ENCODE measurements at places on chromosomes 7 and 10.

DNA sequence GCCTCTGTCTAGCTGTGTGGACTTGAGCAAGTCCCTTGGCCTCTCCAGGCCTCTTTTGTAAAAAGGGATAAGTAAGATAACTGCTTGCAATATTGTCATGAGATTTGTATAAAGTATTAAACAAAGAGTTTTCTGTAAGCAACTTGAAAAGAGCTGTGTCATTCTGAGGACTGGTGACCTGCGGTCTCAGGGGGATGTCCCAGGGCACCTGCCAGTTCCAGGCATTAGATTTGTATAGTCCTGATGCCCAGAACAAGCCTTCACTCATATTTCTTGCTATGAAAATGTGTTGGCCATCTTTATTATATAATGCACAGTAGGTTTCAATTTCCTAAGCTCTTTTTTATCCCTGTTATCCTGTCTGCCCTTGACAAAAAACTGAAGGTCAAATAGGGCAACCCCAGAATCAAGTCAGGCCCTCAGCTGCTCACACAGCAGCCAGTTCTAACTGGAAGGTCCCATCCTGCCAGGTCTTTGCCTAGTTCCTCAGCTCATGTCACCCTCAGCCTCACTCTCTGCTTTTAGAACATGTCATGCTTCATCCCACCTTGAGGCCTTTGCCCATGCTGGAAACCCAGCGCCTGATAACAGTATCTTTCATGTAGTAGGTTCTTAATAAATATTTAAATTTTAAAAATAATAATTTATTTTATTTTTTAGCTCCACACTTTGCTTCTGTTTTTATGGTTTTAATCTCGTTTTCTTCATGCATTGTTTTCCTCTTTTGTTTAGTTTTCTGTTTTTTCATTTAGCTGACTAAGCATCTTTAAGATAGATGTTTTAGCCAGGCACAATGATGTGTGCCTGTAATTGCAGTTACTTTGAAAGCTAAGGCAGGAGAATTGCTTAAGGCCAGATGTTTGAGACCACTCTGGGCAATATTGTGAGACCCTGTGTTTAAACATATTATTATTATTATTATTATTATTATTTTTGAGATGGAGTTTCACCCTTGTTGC is 87.5 kb upstream of the ZNF92 start:
- H3K4me3 ChIP-seq = no peak overlapping the region
- H3K27ac ChIP-seq = no peak overlapping the region
- no peaks in the 10 kb centered on the region for H3K36me3 ChIP-seq
- peaks cover 3% of the 10 kb centered on the region for H3K27me3 ChIP-seq
- no peaks in the 10 kb centered on the region for H3K4me1 ChIP-seq

DNA sequence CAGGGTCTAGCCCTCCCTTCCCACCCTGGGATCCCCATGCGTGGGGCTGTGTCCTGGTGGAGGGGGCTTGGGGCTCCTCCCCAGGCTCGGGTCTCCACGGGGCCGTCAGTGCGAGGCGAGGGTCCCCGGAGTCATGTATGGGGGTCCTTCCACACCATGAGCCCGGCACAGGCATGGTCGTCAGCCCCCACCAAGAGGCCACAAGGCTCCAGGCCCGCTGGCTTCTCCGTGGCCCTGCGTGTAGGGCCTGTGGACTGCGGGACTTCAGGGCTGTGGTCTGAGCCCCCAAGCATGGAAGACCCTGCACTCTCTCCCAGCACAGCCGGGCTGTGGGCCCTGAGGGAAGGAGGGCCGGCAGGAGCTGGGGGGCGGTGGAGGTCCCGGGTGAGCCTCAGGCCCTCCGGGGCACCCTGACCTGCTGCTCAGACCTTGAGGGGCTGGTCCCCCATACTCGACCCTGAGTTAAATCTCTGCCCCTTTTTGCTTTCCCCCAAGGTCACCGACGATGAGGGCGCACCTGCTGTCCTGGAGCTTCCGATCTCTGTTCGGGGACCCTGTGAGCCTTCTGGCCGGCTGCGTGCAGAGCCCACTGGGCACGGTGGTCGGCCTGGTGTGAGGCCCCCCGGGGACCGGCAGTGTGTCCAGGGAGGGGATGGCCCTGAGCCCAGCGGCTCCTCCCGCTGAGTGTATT is 19.7 kb downstream of the PWWP2B start:
- H3K4me1 ChIP-seq = no peaks in the 10 kb centered on the region
- no peak overlapping the region for H3K4me3 ChIP-seq
- no peaks in the 10 kb centered on the region for H3K36me3 ChIP-seq
- no peak overlapping the region for H3K27ac ChIP-seq
- no peaks in the 10 kb centered on the region for H3K27me3 ChIP-seq

- H3K4me3 ChIP-seq = no peak overlapping the region
- H3K27ac ChIP-seq = no peak overlapping the region
- H3K4me1 ChIP-seq = peaks cover 13% of the 10 kb centered on the region
- H3K36me3 ChIP-seq = no peaks in the 10 kb centered on the region
- DNase-seq = no peak
- H3K27me3 ChIP-seq = no peaks in the 10 kb centered on the region
These were observed 71.3 kb downstream of the CAMK1D start for GRCh38 chr10:12420530-12421120.

DNA sequence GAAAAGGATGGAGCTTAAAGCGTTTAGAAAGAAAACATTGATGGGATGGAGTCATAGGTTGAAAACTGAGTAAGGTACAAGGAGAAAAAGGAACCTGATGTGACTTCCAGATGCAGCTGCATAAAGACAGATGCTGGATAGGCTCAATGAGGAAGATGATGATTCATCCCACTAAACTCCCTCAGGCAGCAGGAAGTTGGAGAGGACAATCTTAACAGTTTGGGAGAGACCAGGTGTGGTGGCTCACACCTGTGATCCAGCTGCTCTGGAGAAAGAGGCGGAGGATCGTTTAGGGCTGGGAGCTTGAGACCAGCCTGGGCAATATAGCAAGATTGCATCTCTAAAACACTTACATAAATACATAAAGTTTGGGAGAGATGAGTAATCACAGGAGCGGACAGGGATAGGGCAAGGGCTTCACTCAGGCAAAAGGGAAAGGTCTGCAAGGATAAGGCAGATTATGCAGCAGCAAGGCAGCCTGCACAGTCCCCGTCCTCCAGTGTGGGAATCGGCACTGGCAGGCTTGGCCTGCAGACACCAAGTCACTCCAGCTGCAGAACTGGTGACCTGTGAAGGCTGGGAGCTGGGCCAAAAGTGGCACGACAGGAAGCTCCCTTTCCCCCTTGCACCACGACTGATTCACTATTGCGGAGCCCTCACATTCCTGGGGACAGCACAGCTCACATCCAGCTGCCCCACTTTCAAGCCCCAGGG is 438.5 kb downstream of the GRID1 start:
- no peak for DNase-seq
- H3K4me1 ChIP-seq = no peaks in the 10 kb centered on the region
- no peaks in the 10 kb centered on the region for H3K36me3 ChIP-seq
- H3K4me3 ChIP-seq = no peak overlapping the region

DNA sequence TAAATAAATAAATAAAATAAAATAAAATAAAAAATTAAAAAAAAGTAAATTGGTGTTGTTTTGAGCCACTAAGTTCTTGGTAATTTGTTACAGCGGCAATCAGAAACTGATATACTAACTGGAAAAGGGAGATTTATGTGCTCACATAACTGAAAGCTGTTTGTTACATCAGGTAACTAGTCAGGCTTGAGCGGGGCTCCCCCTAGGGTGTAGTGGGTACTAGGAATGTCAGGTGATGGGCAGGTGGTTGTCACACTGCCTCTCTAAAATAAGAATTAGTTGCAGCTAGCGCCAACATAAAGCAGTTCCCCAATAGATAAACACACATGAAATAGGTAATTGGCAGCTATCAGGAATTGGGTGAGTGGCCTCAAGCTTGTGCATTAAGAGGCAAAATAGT is 1336.9 kb downstream of the XPNPEP1 start:
- no peak overlapping the region for H3K27ac ChIP-seq
- H3K4me3 ChIP-seq = no peak overlapping the region
- H3K36me3 ChIP-seq = no peaks in the 10 kb centered on the region

DNA sequence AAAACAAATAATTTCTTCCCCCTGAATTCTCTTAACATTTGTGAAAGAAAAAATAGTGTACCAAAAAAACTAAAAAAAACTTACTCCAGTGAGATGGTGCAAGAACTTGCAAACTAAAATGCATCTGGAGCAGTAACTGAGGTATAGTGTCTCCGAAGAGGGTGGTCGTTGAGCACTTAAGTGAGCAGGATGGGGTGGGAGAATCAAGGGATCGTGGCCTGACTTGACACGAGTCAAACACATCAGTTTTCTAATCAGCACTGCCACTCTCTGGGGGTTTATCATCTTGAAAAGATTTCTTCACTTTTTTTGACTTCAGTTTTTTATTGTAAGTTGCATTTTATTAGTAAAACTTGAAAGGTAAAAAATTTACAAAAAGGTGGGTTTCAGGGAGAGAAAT is 2.5 kb downstream of the ZNF273 start:
- no peak overlapping the region for H3K27ac ChIP-seq
- peak overlapping the region; percentile 46 for H3K4me3 ChIP-seq
- no peak for DNase-seq
- H3K4me1 ChIP-seq = peaks cover 26% of the 10 kb centered on the region
- no peaks in the 10 kb centered on the region for H3K27me3 ChIP-seq
- peaks cover 62% of the 10 kb centered on the region for H3K36me3 ChIP-seq

GRCh38 chr10:101080933-101081931 is 19.4 kb downstream of the KAZALD1 start:
- no peaks in the 10 kb centered on the region for H3K4me1 ChIP-seq
- H3K4me3 ChIP-seq = no peak overlapping the region
- no peak overlapping the region for H3K27ac ChIP-seq
- DNase-seq = no peak
- H3K27me3 ChIP-seq = peaks cover 42% of the 10 kb centered on the region

DNA sequence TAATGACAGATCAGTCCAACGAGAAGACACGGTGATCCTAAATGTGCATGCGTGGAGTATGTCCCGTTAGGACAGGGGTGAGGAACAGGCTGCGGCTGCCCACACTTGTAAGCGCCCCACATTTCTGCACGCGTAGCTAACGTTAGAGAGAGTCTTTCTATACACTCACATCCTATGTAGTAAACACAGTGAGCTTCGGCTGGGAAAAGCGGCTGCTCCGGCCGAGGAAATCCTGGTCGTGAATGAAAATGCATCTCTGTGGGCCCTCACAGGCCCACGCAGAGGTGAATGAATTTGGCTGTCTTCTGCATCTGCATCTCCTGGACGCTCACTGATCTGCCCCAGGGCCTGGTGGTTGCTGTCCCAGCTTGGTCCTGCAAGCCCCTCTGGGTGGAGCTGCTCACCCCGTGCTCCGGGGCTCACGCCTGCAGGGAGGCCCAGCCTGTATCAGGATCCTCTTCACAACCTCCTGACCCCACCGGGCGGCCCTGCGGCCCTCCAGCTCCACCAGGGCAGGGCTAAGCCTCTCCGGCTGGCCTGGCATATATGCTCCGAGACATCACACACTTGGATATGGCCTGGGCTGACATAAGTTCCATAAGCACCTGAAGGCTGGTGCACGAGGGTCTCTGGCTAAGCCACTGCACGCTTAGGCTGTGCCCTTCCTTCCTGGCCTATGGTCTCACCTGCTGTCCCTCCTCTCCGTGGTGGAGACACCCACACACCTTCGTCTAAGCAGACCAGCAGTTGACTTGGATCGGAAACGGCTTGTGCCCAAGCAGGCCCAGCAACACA is 117.9 kb upstream of the DIP2C start:
- H3K36me3 ChIP-seq = peaks cover 52% of the 10 kb centered on the region
- no peak overlapping the region for H3K27ac ChIP-seq
- H3K4me3 ChIP-seq = no peak overlapping the region
- H3K27me3 ChIP-seq = no peaks in the 10 kb centered on the region

GRCh38 chr7:112433289-112433688 is 17.0 kb upstream of the IFRD1 start:
- H3K4me3 ChIP-seq = no peak overlapping the region
- no peaks in the 10 kb centered on the region for H3K4me1 ChIP-seq
- no peak overlapping the region for H3K27ac ChIP-seq
- peaks cover 8% of the 10 kb centered on the region for H3K27me3 ChIP-seq
- DNase-seq = no peak

- no peaks in the 10 kb centered on the region for H3K27me3 ChIP-seq
- no peak overlapping the region for H3K27ac ChIP-seq
- no peak overlapping the region for H3K4me3 ChIP-seq
- H3K4me1 ChIP-seq = peaks cover 5% of the 10 kb centered on the region
- peaks cover 46% of the 10 kb centered on the region for H3K36me3 ChIP-seq
- DNase-seq = no peak
These were observed 65.0 kb downstream of the RBM33 start for GRCh38 chr7:155709453-155709852.

GRCh38 chr10:63554657-63555056 is 33.5 kb downstream of the REEP3 start:
- H3K27ac ChIP-seq = no peak overlapping the region
- DNase-seq = no peak
- H3K36me3 ChIP-seq = no peaks in the 10 kb centered on the region
- peaks cover 22% of the 10 kb centered on the region for H3K4me1 ChIP-seq
- H3K27me3 ChIP-seq = no peaks in the 10 kb centered on the region
- H3K4me3 ChIP-seq = no peak overlapping the region

- H3K27ac ChIP-seq = no peak overlapping the region
- no peak for DNase-seq
- peaks cover 2% of the 10 kb centered on the region for H3K4me1 ChIP-seq
- H3K36me3 ChIP-seq = no peaks in the 10 kb centered on the region
- H3K27me3 ChIP-seq = peaks cover 42% of the 10 kb centered on the region
- no peak overlapping the region for H3K4me3 ChIP-seq
These were observed 3.3 kb upstream of the SMO start for GRCh38 chr7:129184981-129185670.

DNA sequence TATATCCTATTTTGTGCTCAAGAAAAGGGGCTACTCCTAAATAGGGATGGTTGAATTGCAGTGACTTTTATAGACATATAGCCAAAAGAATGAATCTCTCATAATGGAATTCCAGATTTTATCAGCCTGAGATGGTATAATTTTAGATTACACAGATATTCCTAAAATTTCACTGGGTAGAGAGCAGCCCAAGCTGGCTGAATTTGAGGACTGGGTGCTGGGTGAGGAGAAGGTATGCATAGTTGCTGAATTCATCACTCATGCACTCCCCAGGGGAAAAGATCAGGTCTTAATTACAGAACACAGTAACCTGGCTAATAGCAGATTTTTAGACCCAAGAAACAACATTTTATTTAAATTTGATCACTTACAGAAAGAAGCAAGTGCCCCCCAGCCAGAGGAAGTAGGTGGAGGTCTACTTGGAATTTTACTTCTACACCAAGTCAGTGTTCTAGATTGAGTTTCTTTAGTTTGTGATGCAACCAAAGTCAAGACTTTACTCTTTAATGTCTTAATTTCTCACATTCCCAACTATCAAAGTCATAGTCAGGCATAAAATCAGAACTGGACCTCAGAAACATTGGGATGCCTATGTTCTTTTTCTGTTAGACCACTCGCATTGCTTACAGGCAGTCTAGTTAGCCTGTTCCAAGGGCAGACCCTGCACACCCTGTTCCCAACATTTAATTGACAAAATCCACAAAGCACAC is 337.4 kb upstream of the PODXL start:
- H3K4me3 ChIP-seq = no peak overlapping the region
- H3K4me1 ChIP-seq = peaks cover 6% of the 10 kb centered on the region
- H3K27me3 ChIP-seq = no peaks in the 10 kb centered on the region
- no peaks in the 10 kb centered on the region for H3K36me3 ChIP-seq
- no peak overlapping the region for H3K27ac ChIP-seq

Measured in activated T-helper 2 cell treated with anti-CD3 and anti-CD28 coated beads, Interferon-gamma antibody, Interleukin-2, Interleukin-4, amounts not matched to agents 10 μg/mL and 5 μg/mL and 100 μg/mL, durations not matched to agents 14 hours and 24 hours and 36 hours (primary cell).